ENCODE measurements at places on chromosomes 12 and 14.

DNA sequence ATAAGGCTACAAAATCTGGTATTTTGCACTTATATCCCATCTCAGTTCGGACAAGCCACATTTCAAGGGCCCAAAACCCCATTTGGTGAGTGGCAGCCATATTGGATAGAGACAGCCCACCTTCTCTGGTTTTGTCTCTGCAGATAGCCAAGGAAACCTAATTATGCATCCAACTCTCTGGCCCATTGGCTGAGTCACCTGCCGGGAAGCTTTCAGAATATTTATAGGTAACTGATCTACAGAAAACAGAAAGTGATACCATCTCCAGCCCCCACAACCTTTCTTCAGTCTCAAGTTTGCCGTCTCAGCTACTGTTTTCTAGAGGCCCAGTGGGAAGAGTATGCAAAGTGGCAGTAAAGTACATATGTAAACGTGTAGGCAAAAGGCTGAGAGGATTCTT lies 33.7 kb upstream of the PPP1CC start:
- DNase-seq, result no peak

- no peak for DNase-seq
These were observed 783.8 kb downstream of the VRK1 start for GRCh38 chr14:97581016-97581415.

- no peak for DNase-seq
These were observed 559.9 kb downstream of the C12orf50 start for GRCh38 chr12:87469295-87469694.

GRCh38 chr12:6277982-6278438 lies 32.5 kb upstream of the PLEKHG6 start:
- DNase-seq, result no peak

GRCh38 chr14:59739794-59740193 lies 130.8 kb downstream of the RTN1 start:
- DNase-seq, result no peak

- DNase-seq, result no peak
These were observed 18.0 kb downstream of the HECTD1 start for GRCh38 chr14:31189346-31190218.

DNA sequence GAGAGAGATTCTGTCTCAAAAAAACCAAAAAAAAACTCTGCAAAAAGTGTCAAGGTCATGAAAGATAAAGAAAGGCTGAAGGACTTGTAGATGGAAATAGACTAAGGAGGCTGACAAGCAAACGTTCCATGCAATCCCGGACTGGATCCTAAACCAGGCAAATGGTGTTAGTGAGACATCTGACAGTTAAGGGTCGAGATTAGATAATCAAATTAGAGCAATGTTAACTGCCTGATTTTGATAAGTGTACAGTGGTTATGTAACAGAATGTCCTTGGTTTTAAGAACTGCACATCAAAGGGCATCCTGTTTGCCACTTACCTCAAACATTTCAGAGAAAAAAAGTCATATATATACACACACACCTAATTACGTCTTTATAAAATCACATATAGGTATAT lies 3.5 kb upstream of the RAN start:
- DNase-seq, result no peak

DNA sequence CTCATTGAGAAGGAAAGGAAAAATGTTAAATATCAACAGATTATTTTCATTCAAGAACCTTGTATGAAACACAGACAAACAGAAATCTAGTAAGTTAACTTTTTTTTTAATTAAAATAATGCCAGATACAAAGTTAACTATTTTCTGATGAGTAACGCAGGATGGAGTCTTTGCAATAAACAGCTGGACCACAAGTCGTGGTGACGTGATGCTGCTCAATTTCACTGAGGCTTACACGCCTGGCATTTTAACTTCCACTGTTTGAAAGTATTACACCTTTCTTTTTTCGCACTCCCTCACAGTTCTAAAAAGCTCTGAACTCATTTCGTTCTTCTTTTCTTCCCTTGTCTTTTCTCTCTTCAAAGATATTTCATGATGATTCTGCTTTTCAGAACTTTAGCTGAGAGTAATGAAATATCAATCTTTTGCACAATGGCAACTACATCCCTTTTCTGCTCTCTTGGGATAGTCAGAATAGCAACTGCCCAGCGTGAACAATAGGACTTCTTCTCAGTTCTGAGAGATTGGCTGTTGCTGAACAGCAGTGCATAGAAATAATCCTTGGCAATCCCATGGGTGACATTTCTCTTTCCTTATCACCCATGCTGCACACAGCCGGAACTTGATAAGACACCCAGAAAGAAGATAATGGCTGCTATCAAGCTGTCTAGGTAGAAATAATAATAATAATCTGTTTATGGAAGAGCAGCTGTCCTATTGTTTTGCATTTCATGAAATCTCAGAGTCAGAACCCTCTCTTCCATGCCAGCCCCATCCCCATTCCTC lies 160.5 kb downstream of the BTG1 start:
- DNase-seq, result no peak
